ENCODE measurements at places on chromosomes 1 and 21.
A peak's percentile ranks its signal among the peaks of the same experiment; 100 is the strongest.

DNA sequence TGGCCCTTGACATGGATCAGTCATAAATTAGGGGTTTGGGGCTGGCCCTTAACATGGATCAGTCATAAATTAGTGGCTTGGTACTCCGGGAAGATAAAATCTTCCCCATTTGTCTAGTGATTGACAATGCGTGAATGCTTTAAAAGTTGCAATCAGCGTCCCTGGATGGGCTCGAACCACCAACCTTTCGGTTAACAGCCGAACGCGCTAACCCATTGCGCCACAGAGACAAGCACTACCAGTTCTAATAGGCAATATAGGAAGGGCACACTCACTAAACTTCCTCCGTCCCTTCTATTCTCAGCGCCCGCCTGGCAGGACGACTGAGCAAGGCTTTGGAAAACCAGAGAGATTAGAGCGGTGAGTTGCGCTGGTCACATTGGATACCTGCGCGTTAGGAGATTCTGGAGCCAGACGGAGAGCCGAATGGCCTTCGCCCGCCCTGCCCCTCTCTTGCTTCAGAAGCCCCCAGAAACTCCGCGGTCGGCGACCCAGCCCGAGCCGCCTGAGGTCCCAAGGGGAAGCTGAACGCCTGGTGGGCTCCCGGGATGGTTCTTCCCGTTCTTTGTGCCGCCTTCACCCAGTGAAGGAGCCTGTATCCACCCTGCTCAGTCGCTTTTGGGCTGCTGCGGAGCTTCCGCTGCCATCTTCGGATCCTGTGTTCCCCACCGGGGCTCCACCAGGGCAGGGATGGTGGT is 235.9 kb downstream of the FAM72C start:
- DNase-seq: peak; percentile 52

GRCh38 chr1:29633771-29634170 is 397.4 kb downstream of the PTPRU start:
- no peak for DNase-seq

- DNase-seq: no peak
Measured at GRCh38 chr1:216832192-216832591, 109.0 kb upstream of the ESRRG start.

- no peak for DNase-seq
Measured at GRCh38 chr1:76083189-76083588, 8.6 kb downstream of the ST6GALNAC3 start.

- DNase-seq: no peak
Measured at GRCh38 chr1:28921286-28921869, 7.0 kb downstream of the EPB41 start.

GRCh38 chr1:226877669-226878068 is 7.3 kb downstream of the PSEN2 start:
- DNase-seq: no peak

DNA sequence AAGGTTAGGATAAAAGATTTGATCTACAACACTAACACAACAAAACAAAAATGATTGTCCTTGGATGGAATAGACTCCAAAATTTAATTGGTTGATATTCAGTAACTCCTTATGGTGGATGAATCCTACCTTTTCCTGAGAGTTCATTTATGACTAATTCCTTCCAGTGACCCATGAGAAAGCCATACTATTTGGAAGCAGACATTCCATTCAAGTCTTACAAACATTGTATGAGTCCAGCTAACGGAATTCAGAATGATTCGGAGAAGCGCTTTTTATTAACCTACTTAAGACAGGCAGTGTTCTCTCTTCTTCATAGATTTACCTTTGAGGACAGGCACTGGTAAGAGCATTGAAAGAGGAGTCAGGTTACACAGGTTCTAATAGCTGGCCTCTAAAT is 155.6 kb upstream of the ZNF648 start:
- DNase-seq: no peak

GRCh38 chr1:22827666-22828483 is 117.2 kb downstream of the EPHB2 start:
- DNase-seq: no peak

GRCh38 chr1:66273656-66274055 is 260.3 kb upstream of the SGIP1 start:
- DNase-seq: no peak

DNA sequence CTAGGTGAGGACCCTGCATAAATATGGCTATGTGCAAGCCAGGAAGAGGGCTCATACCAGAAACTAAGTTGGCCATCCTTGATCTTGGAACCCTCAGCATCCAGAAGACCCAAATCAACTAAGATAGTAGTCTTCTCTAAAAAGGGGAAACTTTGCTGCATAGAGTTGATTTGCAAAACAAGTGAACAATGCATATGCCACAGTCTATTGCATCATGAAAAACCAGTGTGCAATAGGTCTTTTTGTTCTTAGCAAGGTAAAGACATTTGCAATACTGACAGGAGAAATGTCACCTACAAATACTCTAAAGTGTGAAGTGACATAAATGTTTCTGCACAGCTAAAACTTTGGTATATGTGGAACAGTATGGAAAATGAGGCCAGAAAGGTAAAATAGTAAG is 2.0 kb upstream of the IFI16 start:
- DNase-seq: no peak
